ENCODE measurements at places on chromosomes 2 and 18.

GRCh38 chr2:132654968-132655367 lies 15.0 kb downstream of the LYPD1 start:
- no peaks in the 10 kb centered on the region for H3K4me1 ChIP-seq
- no peak for ATAC-seq
- no peaks in the 10 kb centered on the region for H3K36me3 ChIP-seq
- H3K4me3 ChIP-seq, result no peak overlapping the region

GRCh38 chr2:219266886-219267285 lies 12.3 kb upstream of the DNAJB2 start:
- ATAC-seq, result no peak
- peaks cover 12% of the 10 kb centered on the region for H3K27me3 ChIP-seq
- no peaks in the 10 kb centered on the region for H3K4me1 ChIP-seq

DNA sequence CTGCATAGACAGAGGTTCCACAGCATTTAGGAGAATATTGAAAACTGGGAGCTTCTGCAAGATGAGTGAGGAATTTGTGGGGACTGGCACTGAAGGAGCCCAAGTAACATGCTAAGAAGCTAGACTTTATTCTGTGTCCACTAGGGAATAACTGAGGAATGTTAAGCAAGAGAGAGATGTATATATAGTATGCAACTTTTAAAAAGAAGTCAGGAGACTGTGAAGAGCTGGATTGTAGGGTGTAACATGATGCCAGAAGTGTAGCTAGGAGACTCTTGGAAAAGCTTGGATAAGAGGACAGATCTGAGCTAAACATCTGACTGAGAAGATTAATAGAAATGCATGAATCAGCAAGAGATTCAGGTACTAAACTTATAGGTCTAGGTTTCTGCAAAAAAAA lies 270.6 kb upstream of the MMADHC start:
- H3K4me3 ChIP-seq, result no peak overlapping the region
- no peak overlapping the region for H3K27ac ChIP-seq
- H3K27me3 ChIP-seq, result no peaks in the 10 kb centered on the region
- H3K4me1 ChIP-seq, result no peaks in the 10 kb centered on the region
- no peak for ATAC-seq

DNA sequence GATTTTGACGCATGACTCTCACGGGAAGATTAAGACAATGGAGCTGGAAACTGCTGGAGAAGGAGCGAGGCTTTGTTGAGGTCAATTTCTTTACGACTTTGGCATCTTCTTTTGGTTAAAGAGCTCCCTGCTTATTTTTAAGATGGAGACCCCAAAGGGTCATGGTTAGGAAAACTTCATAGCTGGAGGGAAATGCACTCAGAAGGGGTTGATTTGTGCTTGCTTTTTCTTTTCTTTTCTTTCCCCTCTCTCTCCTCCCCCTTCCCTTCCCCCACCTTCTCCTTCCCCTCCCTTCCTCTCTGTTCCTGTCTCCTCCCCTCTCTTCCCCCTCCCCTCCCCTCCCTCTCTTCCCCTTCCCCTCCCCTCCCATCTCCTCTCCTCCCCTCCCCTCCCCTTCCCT lies 79.0 kb downstream of the TNP1 start:
- no peaks in the 10 kb centered on the region for H3K36me3 ChIP-seq
- H3K27me3 ChIP-seq, result no peaks in the 10 kb centered on the region
- H3K4me3 ChIP-seq, result no peak overlapping the region
- H3K27ac ChIP-seq, result no peak overlapping the region

DNA sequence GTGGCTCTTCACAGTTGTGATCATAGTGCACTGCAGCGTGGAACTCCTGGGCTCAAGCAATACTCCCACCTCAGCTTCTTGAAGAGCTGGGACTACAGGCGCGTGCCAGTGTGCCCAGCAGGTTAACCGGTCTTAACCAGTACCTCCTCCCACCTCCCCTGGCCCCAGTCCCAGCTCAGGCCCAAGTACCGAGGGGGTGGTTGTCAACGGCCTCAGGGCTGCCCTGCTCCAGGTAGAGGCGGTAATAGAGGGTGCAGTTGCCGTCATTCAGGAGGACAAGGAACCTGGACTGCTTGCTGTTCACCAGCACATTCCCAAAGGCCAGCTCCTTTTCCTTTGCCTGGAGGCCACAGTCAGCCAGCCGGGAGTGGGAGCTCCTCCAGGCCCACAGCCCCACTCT lies 19.7 kb downstream of the CFAP65 start:
- ATAC-seq, result no peak
- H3K4me3 ChIP-seq, result no peak overlapping the region
- no peak overlapping the region for H3K27ac ChIP-seq

GRCh38 chr2:26646986-26647672 lies 6.0 kb upstream of the CIB4 start:
- peaks cover 11% of the 10 kb centered on the region for H3K27me3 ChIP-seq
- no peaks in the 10 kb centered on the region for H3K4me1 ChIP-seq
- no peak for ATAC-seq
- H3K36me3 ChIP-seq, result no peaks in the 10 kb centered on the region
- H3K27ac ChIP-seq, result no peak overlapping the region

DNA sequence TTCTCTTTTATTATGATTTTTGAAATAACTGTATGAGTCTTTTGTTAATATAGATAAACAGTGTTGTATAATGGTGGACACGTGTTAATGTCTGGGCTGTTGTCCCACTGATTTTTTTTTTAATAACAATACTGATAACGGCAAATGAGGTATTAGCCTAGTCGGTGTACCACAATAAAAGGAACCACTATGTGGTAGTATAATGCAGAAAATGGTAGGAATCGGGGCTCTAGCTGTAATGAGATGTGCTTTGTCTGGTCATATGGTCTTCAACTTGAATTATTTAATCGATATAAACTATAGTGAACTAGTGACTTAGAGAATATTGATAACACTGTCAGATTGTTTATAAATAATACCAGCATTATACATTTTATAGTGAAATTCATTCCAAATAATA lies 517.9 kb upstream of the SPHKAP start:
- H3K4me1 ChIP-seq, result no peaks in the 10 kb centered on the region
- no peaks in the 10 kb centered on the region for H3K36me3 ChIP-seq
- H3K27ac ChIP-seq, result no peak overlapping the region
- H3K27me3 ChIP-seq, result no peaks in the 10 kb centered on the region
- no peak for ATAC-seq

DNA sequence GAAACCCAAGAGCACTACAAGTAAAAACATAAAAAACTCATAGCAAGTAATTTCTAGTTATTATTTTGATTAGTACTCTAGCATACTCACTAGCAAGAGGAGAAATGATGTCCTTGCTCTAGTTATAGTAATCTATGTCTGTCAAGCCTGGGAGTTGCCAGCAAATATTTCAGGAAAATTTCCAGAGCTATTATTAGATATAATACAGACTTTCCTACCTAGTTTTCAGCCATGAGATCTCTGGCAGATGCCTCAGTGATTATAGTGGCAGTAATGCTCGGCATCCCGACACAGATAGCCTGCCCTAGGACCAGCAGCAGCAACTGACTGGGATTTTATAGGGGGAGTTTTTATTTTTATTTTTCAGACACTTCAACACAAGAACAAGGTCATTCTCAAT lies 224.4 kb downstream of the ZNF385B start:
- H3K27ac ChIP-seq, result no peak overlapping the region
- peaks cover 3% of the 10 kb centered on the region for H3K4me1 ChIP-seq
- H3K27me3 ChIP-seq, result no peaks in the 10 kb centered on the region
- H3K4me3 ChIP-seq, result no peak overlapping the region

DNA sequence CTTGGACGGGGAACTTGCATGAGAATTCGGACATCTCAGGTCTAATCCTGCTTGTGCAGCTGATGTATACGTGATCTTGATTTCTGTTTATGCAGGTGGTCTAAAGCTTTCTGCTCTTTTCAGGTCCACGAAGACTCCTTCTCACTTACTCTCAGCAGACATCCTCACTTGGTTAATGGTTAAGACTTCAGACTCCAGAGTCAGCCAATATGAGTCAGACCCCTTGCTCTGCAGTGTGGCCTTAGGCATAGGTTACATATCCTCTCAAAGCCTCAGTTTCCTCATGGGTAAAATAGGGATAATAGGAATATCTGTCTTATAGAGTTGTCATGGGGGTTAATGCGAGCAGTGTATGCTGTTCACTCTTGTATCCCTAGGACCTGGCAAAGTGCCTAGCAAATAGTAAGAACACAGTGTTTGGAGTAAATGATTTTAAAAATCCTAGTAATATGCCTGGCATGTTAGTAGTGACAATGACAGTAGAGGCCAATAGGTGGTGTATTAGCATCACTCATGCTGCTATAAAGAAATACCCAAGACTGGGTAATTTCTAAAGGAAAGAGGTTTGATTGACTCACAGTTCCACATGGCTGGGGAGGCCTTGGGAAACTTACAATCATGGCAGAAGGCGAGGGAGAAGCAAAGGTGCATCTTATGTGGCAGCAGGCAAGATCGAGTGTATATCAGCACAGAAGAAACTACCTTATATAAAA lies 42.3 kb downstream of the XRCC5 start:
- peaks cover 99% of the 10 kb centered on the region for H3K36me3 ChIP-seq
- no peak overlapping the region for H3K27ac ChIP-seq
- H3K4me1 ChIP-seq, result no peaks in the 10 kb centered on the region
- H3K4me3 ChIP-seq, result no peak overlapping the region
- H3K27me3 ChIP-seq, result no peaks in the 10 kb centered on the region

DNA sequence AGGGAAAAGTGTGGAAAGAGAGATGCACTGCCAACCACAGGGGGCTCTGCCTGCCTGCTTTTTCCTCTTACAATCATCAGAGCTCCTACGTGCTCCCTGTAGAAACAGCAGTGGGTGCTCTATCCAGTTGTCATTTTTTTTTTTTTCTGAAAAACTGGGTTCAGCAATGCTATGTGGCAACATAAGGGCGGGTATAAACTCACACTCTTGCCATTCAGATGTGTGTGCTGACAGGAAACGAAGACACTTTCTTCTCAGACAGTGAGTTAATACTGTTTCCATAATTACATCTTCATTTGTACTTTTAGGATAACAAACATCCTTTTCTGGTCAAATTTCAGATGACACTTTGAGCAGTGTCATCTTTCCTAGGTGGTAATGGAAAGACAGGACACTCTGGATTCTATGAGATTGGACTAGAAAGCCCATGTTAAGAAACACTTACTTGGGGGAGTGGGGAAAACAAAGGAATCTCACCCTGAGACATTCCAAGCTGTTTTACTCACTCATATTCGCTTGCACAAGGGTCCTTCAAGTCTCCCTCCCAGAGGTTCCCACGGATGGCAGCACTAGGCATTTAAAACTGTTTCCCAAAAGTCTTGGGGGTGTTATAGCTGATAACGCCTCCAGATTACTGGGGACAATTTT lies 41.3 kb downstream of the CCDC93 start:
- H3K4me1 ChIP-seq, result no peaks in the 10 kb centered on the region
- no peak for ATAC-seq
- no peak overlapping the region for H3K4me3 ChIP-seq
- H3K27me3 ChIP-seq, result no peaks in the 10 kb centered on the region
- peaks cover 4% of the 10 kb centered on the region for H3K36me3 ChIP-seq
- H3K27ac ChIP-seq, result no peak overlapping the region

- ATAC-seq, result no peak
- no peak overlapping the region for H3K4me3 ChIP-seq
- no peaks in the 10 kb centered on the region for H3K27me3 ChIP-seq
- H3K4me1 ChIP-seq, result peaks cover 8% of the 10 kb centered on the region
- H3K27ac ChIP-seq, result no peak overlapping the region
- H3K36me3 ChIP-seq, result no peaks in the 10 kb centered on the region
Measured at GRCh38 chr2:190717306-190717705, 68.4 kb downstream of the NAB1 start.

DNA sequence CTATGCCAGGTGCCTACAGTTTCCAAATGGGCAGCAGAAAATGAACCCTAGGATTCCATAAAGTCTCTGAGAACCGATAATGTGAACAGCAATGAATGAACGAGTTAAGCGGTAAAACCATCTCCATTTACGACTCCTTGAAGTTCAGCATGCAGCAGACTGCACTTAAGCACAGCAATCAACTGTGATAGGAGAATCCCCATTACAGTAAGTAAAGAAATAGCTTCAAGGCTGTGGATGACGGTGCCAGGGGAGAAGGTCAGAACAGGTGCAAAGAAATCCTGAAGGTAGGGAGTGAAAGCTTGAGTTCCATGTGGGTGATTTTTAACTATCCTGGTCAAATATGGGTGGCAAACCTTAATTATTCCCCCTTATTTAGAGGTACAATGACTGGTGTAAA lies 444.4 kb downstream of the NCKAP5 start:
- no peak for ATAC-seq
- no peaks in the 10 kb centered on the region for H3K36me3 ChIP-seq
- H3K4me1 ChIP-seq, result no peaks in the 10 kb centered on the region
- no peak overlapping the region for H3K27ac ChIP-seq
- no peak overlapping the region for H3K4me3 ChIP-seq
- no peaks in the 10 kb centered on the region for H3K27me3 ChIP-seq

GRCh38 chr2:197141702-197142473 lies 168.7 kb downstream of the ANKRD44 start:
- H3K36me3 ChIP-seq, result no peaks in the 10 kb centered on the region
- peaks cover 46% of the 10 kb centered on the region for H3K4me1 ChIP-seq
- no peaks in the 10 kb centered on the region for H3K27me3 ChIP-seq
- no peak for ATAC-seq

DNA sequence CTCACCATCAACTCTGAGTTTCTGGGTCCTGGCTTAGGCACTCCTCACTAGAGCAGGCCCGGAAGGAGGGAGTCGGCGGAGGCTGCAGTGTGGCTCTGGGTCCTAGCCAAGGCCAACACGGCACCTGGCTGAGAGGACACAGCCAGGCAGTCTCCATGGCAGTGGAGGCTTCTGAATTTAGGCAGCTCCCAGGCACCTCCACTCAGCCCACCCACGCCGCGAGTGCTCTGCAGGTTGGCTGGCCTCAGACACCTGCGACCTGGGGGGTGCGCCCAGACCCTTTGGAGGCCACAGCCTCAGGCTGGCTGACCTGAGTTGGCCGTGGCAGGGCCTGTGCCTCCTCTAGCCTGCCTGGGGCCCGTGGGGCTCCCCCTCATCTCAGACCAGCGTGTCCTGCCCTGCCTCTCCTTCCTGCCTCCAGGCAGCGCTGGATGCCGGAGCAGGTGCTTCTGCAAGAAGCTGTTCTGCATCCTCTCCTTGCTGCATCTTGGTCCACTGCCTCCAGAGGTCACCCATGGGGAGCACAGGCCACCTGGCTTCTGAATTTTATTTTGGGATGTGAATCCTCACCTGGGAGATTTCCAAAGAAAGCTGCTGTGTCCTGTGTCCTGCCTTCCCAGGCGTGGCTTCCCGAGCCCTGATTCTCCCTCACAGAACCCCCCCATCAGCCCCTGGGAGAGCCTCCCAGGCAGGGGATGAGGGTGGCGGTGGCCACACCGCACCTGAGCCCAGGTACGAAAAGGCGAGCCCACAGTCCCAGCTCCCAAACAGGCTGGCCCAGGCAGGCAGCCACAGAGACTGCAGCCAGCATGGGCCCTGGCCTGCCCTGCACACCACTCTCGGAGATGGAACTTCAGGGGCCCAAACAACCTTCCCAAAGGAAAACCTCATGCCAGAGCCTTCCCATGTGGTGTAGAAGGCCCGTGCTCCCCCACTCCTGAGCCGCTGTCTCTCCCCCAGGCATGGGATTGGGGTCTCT lies 23.4 kb downstream of the AQP12A start:
- no peak for ATAC-seq
- H3K4me1 ChIP-seq, result no peaks in the 10 kb centered on the region
- peaks cover 45% of the 10 kb centered on the region for H3K27me3 ChIP-seq
- no peak overlapping the region for H3K27ac ChIP-seq
- H3K36me3 ChIP-seq, result no peaks in the 10 kb centered on the region

Data from gastroesophageal sphincter (tissue), 4 donors.